ENCODE measurements at places on chromosomes 11 and 22. TPM values are rescaled to one million over a fixed set of nuclear protein-coding genes. Genes with fewer than 3 reads are reported as not detected.

C11orf16 gene
- not detected for total RNA-seq

FJX1 gene
- total RNA-seq, result 8.7 TPM

DNA sequence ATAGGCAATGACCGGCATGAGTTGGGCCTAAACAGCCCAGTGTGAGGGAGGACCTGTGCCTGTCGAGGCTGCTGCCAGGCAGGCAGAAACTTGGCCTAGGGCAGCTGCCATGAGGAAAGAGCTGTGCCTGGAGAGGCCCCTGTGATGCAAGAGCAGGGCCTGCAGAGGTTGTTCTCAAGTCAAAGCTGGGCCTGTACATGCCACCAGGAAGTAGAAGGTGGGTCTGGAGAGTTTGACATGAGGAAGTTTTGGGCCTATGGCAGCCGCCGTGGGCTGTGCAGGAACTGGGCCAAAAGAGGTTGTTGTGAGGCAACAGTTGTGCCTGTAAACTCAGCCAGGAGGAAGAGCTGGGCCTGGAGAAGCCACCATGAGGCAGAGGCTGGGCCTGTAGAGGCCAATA, 43.2 kb downstream of the OR4C45 start:
- no peak overlapping the region for H3K27ac ChIP-seq
- H3K4me3 ChIP-seq, result no peak overlapping the region
- no peaks in the 10 kb centered on the region for H3K27me3 ChIP-seq
- no peaks in the 10 kb centered on the region for H3K36me3 ChIP-seq
- no peak for DNase-seq

GRCh38 chr11:1073261-1073724, 1.4 kb upstream of the MUC2 start:
- no peaks in the 10 kb centered on the region for H3K27me3 ChIP-seq
- H3K4me1 ChIP-seq, result no peaks in the 10 kb centered on the region
- no peak overlapping the region for H3K4me3 ChIP-seq
- H3K27ac ChIP-seq, result no peak overlapping the region

GRCh38 chr11:75229466-75229865, 11.1 kb upstream of the TPBGL start:
- H3K4me3 ChIP-seq, result no peak overlapping the region
- no peak for DNase-seq
- H3K27ac ChIP-seq, result no peak overlapping the region
- no peaks in the 10 kb centered on the region for H3K4me1 ChIP-seq
- no peaks in the 10 kb centered on the region for H3K36me3 ChIP-seq
- H3K27me3 ChIP-seq, result no peaks in the 10 kb centered on the region

RIN1 gene
- total RNA-seq, result 12.6 TPM

GRCh38 chr11:69653406-69653960, 12.5 kb downstream of the CCND1 start:
- no peaks in the 10 kb centered on the region for H3K27me3 ChIP-seq
- no peak for DNase-seq
- no peak overlapping the region for H3K4me3 ChIP-seq
- peaks cover 42% of the 10 kb centered on the region for H3K36me3 ChIP-seq
- H3K27ac ChIP-seq, result no peak overlapping the region
- H3K4me1 ChIP-seq, result no peaks in the 10 kb centered on the region

- DNase-seq, result no peak
- no peak overlapping the region for H3K4me3 ChIP-seq
- H3K27ac ChIP-seq, result no peak overlapping the region
- H3K27me3 ChIP-seq, result no peaks in the 10 kb centered on the region
Measured at GRCh38 chr11:32331792-32332191, 103.5 kb downstream of the WT1 start.

- H3K27me3 ChIP-seq, result peaks cover 3% of the 10 kb centered on the region
- no peak overlapping the region for H3K4me3 ChIP-seq
- H3K27ac ChIP-seq, result no peak overlapping the region
Measured at GRCh38 chr11:32056438-32056837, 34.4 kb upstream of the RCN1 start.

GRCh38 chr22:22935546-22936157, 48.0 kb downstream of the IGLL5 start:
- no peak for DNase-seq
- H3K36me3 ChIP-seq, result no peaks in the 10 kb centered on the region
- H3K27ac ChIP-seq, result no peak overlapping the region
- no peaks in the 10 kb centered on the region for H3K27me3 ChIP-seq
